ENCODE measurements at places on chromosomes 3 and 15.

DNA sequence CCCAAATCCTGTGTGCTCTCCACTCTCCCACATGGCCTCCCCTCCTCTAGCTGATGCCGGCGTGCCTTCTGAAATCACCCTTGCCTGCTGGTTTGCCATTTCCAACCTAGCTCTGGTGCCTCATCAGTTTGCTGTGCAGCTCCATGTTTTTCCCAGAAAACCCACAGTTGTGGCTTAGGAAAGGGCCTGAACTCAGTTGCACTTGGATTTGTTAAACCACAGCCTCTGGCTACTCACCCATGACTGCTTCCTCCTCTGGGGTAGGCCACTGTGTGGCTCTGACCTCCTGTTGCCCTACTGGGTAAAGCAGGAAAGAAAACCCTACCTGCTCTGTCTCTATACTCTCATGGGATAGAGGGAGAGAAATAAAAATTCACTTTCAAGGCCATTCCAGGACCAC, 97.3 kb downstream of the DAPK2 start:
- no peak for DNase-seq

DNA sequence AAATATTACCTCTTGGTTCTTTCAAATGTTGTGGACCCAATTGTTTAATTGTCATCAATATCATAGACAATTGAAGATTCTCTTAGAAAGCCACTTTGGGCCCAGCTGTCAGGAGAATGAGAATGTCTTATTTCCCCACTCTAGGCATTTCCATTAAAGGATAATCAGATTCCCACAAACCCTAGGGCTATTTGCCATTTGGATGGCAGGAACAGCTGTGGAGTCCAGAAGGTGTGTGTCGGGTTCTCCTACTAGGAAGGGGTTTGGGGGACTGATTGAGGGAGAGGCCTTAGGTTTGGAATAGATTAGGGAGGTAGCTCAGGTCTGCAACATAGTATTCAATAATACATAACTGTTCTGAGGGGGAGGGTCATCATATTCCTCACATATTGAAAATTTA, 35.2 kb upstream of the PLSCR5 start:
- no peak for DNase-seq

DNA sequence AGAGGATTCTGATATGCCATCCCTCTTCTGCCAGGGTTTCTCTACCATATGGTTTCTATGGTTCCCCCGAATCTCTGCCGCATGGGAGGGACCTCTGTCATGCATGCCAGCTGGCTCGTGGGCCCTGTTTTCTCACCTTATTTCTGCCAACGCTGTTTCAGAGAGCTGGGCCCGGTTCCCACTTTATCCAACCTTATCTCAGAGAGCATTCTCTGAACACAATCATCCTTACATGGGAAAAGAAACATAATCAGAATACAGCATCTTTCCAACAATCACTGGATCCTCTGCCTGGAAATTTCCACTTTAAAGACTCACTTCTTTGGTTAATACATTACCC, 234.5 kb upstream of the ZBTB20 start:
- no peak for DNase-seq

DNA sequence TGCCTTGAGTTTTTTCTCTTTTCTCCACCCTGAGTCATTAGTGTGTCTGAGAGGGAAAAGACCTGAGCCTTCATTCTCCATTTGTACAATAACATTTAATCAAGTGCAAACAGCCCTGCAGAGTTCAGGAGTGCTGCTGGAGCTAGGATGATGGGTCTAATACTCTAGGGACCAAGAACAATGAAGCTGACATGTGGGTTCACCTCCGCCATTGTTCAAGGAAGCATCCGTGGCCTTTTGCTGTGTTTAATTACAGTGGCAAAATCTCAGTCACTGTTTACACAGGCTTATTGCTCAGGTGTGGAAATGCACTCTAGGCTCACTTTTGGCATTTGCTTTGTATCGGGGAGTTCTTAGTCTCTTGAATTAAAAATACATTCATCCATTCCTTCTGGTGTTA, 259.6 kb downstream of the LRTM1 start:
- no peak for DNase-seq

All from stimulated activated CD8-positive, alpha-beta memory T cell treated with anti-CD3 and anti-CD28 coated beads, Interleukin-4, amount 100 ng/mL, for 1 hour (primary cell).